ENCODE measurements at places on chromosomes 12 and 14.

DNA sequence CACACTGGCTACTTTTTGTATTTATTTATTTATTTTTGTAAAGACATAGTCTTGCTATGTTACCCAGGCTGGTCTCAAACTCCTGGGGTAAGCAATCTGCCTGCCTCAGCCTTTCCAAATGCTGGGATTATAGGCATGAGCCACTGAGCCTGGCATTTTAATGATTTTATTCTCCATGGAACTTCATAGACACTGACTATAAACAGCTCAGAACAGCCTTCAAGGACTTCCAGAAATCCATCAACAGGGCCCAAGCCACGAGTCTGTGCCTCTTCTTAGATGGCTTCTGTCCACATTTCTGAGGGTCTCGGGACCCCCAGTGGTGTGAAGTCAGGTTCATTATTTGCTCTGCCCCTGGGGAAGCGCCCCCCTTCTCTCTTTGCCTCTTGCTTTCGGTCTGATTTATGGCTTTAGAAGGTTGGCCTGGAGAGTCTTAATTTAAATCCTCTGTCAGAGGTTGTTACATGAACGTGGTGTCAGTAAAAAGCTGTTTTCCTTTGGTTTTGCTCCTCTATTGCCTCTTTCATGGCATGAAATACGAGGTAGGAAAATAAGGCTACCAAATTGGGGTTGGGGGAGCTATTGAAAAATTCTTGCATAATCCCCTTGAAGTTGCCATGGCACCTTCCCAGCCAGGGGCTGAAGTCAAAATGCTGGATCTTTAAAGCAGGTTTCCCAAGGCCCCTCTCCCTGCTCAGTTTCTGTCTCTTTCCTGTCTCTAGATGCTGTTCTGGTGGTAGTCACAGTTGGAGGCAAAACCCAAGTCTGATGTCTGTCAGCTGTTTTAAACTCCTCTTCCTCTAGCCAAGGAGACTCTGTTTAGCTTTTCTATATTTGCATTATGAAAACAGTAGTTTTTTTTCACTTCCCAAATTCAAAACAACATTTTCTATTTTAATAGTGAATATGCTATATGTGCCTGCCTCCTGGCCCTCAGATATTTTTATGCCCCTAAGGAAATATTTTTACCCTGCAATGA is 129.4 kb downstream of the SMOC1 start:
- DNase-seq = no peak

- no peak for DNase-seq
Measured at GRCh38 chr14:95463171-95463901, 53.1 kb downstream of the SYNE3 start.

DNA sequence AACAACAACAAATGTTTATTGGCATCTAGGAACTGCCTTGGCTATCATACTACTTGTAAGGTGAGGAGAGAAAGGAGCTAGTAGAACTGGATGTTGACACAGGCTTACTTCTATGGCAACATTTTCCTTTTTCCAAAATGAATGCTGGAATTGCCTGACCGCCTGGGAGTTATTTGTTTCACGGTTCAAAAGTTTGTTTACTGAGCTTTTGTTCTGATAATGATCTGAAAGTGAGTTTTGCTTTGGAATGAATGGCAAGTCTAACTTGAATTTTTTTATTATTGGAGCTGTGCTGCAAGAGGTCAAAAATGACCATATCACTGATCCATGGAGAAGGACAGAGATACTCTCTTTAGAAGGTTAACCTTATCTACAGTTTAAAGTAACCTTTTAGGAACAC is 183.5 kb upstream of the CAND1 start:
- DNase-seq = no peak

- peak; percentile 25 for DNase-seq
Measured at GRCh38 chr12:57093415-57094207, 4.7 kb downstream of the NAB2 start.

- no peak for DNase-seq
Measured at GRCh38 chr12:103379670-103380069, 116.1 kb downstream of the C12orf42 start.

GRCh38 chr12:111971800-111972199 is 41.2 kb downstream of the TMEM116 start:
- DNase-seq = no peak

GRCh38 chr12:58922849-58923248 is 2.5 kb upstream of the LRIG3 start:
- no peak for DNase-seq

DNA sequence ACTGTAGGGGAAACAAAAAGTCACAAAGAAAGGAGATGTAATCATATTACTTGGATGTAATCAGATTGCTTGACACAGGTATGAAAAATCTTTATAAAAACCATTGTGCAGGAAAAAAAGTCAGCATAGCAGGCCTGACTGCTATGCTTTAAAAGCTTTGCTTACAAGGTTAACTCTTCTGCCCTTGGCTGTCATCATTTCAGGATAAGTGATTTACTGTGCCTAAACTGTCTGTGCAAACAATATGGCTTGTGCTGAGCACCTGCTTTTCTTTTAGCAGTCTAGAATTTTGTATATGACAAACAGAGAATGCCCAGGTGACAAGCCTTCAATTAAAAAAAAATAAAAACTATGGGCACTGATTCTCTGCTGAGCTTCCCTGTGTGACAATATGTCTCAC is 63.8 kb upstream of the PLEKHG7 start:
- DNase-seq = no peak

- DNase-seq = no peak
Measured at GRCh38 chr14:24441904-24442239, 704 bp downstream of the SDR39U1 start.

DNA sequence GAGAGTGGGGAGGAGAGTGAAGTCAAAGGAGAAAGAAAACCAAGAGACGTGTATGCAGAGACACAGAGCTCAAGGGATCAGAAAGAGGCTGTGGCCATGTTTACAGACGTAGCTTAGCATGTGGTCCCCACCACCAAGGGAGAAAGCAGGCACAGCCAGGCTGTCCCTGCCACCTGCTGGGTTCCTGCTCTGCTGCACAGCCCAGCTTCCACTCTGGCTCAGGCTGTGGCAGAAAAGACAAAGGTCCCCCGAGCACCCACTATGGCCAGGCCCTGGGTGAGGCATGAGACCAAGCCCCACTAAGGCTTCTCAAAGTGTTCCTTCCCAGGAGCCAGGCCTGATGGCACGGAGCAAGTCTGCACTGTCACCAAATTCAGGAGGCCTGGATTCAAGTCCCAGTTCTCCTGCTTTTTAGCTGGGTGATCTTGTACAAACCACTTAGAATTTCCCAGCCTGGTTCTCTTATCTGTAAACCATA is 25.9 kb upstream of the COL2A1 start:
- no peak for DNase-seq

DNA sequence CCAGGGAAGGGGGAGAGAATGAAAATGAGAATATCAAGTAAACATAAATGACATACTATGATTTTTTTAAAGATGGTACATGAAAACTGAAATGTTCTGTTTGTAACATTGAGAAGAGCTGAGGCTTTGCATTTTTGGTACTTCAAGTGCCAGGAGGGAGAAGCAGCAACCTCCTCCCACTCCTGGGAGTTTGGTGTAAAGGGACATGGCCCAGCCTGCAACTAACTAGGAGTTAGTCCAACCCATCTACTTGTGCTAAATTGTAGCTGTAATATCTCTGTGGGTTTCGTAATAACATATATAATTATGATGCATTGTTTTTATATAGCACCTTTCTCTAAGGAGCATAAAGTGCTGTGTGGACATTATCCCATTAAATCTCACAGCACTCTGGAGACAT is 517.5 kb downstream of the NELL2 start:
- no peak for DNase-seq

DNA sequence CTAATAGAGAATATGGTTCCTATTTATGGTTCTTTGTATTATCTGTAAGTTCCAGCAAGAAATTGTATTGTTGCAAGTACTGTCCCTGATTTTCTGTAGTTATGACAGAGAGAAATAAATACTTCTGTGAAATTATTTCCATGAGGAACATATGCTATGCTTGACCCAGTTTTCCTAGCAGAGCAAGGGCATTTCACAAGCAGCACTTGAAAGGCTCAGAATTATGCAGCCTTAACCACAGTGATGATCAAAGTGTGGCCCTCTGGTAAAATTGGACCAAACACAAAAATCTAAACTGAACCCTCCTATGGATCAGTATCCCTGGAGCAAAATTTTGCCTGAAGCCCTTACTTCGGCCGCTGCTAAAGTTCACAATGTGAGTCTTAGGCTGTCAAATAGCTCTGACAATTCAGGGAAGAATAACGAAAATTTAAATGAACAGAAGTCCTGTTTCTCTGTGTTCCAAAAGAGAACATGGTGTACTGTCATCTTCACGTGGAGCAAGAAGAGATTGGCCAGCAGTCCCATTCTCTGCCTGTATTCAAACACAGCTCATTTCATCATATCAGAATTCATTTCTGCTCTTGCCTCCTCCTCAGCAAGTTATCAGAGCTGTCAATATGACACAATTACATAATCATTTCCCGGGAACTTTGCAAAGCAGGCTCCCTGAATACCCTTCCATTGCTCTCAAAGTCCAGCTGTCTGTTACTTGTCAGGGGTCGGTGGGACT is 471.9 kb downstream of the RPS29 start:
- no peak for DNase-seq

- DNase-seq = no peak
Measured at GRCh38 chr14:84217066-84217465, 1312.9 kb upstream of the FLRT2 start.

GRCh38 chr12:22105542-22105941 is 59.5 kb downstream of the CMAS start:
- no peak for DNase-seq

DNA sequence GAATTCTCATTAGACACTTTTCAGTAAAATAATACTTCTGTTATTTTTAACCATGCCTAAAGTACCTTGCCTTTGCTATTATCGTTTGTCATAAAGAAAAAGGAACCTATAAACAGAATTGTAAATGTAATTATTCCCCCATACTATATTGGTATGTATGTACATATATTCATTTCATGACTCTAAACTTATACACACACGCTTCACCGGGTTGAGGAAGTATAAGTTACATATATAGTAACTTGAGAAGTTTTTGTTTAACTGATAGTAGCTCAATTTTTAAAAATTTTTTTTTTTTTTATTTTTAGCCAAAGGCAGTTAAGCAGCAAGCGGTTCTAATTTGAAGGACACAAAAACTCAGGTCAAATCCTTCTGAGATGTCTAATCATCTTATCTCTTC is 107.6 kb downstream of the PLEKHG7 start:
- DNase-seq = no peak

DNA sequence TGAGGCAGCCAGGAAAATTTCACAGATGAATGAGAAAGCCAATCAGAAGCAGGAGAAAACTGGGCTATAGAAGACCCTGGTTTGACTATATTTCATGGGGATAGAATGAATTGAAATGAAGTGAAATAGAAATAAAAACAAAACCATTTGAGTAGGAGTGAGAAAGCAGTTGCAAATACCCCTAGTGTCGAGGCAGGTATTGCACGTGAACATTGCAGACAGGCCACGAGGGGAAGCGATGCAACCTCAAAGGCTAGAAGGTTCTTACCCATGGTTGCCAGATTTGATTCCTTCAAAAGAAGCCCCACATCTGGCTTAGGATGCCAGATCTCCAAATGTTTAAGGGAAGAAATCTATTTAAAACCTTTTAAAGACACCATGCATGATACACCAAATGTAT is 648.9 kb downstream of the VRK1 start:
- no peak for DNase-seq

DNA sequence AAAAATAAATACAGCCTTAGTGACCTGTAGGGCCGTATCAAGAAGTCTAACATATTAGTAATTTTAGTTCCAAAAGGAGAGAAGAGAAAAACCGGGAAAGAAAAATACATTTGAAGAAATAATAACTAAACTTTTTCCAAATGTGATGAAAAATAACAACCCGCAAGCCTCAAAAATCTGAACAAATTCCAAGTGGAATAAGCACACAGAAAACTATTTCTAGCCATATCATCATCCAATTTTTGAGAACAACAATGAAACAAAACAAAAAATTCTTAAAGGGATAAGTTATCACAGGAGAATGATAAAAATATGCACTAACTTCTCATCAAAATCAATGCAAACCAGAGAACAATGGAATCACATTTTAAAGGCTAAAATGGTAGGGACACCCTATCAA is 198.1 kb upstream of the PLXNC1 start:
- no peak for DNase-seq

- no peak for DNase-seq
Measured at GRCh38 chr12:26726956-26727355, 106.0 kb downstream of the ITPR2 start.

GRCh38 chr12:108425238-108425795 is 86.2 kb upstream of the CMKLR1 start:
- DNase-seq = no peak

- no peak for DNase-seq
Measured at GRCh38 chr12:103887738-103888137, 42.5 kb upstream of the HSP90B1 start.

GRCh38 chr14:26174395-26174794 is 423.4 kb downstream of the NOVA1 start:
- DNase-seq = no peak

DNA sequence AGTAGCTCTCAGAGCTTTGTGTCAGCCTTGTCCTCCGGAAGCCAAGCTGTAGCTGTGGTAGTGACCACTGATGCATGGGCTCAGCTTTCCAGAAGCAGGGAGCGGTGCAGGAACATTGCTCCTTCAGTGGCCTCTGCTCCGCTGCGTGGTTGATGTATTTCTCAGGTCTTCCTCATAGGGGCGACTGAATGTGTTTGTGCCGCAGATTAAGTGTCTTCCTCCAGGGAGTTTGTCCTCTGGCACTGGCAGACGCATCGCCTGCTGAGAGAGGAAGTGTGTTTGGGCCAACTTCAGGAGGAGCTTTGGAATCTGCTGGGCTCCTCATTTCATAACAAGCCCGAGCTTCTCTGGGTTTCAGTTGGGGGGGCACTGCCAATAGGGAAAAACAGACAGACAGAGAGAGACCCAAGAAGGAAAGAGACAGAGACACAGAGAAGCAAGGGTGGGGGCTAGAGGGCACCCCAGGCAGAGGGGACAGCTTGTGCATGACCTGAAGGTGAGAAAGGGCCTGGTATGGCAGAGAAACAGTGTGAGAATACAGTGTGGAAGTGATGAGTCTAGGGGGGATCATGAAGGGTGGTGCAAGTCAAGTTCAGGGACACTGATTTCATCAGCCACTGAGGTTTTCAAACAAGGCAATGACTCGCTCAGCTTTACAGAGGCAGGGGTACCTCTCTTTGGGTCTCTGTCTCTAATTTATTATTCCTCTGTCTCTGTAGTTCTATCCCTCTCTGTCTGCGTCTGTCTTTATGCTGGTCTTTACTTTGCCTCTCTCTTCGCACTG is 69.4 kb upstream of the PRIMA1 start:
- DNase-seq = no peak

Data from activated naive CD4-positive, alpha-beta T cell (primary cell).